Activated naive CD8-positive, alpha-beta T cell treated with anti-CD3 and anti-CD28 coated beads, Interleukin-2, amount 10 ng/mL, durations not matched to agents 7 days and 5 days (primary cell): ENCODE measurements at places on chromosomes 2 and 18. TPM values are rescaled to one million over a fixed set of nuclear protein-coding genes. Genes with fewer than 3 reads are reported as not detected.

- H3K36me3 ChIP-seq = no peaks in the 10 kb centered on the region
- peaks cover 48% of the 10 kb centered on the region for H3K4me1 ChIP-seq
- H3K4me3 ChIP-seq = no peak overlapping the region
- no peak overlapping the region for H3K27ac ChIP-seq
These were observed 125.2 kb upstream of the LGALSL start for GRCh38 chr2:64328756-64329155.

DNA sequence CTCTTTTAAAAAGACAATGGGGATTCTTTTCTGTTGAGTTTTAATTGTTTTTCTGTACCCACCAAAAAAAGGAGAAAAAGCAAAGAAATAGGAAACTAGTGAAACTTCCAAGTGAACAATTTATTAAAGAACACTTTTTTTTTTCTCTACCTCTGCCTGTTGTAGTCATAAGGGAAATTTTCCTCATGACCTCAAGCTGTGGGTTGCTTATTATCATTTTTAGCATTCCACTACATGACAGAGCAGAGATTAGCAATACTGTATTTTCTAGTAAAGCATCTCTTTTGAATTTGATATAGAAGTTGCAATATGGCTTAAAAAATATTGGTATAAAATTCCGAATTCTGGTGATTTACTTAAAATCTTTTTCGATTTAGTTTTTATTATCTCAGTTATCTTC lies 87.9 kb upstream of the LRRTM1 start:
- no peak for DNase-seq
- H3K4me3 ChIP-seq = no peak overlapping the region
- no peaks in the 10 kb centered on the region for H3K36me3 ChIP-seq

IL36G gene
- total RNA-seq = not detected

SNED1 gene
- 18.7 TPM for total RNA-seq

DTNA gene
- total RNA-seq = not detected

CTAGE1 gene
- not detected for total RNA-seq

ACTR1B gene
- total RNA-seq = 98.7 TPM
